MCF 10A (cell line): ENCODE measurements at places on chromosomes 16 and 17.

GRCh38 chr17:12421646-12422306 is 243.9 kb upstream of the MYOCD start:
- no peak for DNase-seq

GRCh38 chr17:15343749-15344148 is 2.4 kb upstream of the TEKT3 start:
- DNase-seq, result peak; percentile 22

- no peak for DNase-seq
Observed at GRCh38 chr16:11329071-11329491, 16.2 kb upstream of the RMI2 start.

GRCh38 chr16:50697881-50698767 is 4.7 kb downstream of the NOD2 start:
- DNase-seq, result peak; percentile 81

DNA sequence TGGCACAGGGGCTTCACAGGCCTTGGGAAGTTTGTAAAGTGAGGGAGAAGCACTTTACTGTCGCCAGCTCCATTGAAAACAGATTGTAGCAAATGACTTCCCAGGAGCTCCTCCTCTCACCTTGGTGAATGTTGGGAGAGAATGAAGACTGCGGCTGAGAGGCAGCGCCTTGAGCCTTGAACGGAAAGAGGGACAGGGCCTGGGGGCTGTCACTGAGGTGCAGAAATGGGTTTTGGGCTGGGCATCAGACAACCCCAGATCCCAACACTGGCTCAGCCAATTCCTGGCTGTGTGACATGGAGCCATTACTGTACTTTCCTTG is 603 bp upstream of the MRTFB start:
- peak; percentile 4 for DNase-seq

- DNase-seq, result no peak
Observed at GRCh38 chr16:90041896-90042473, 22.7 kb upstream of the DBNDD1 start.

GRCh38 chr17:59105852-59106462 is 723 bp downstream of the TRIM37 start:
- DNase-seq, result peak; percentile 68

- DNase-seq, result no peak
Observed at GRCh38 chr17:7186241-7186640, 7.1 kb upstream of the ASGR1 start.

DNA sequence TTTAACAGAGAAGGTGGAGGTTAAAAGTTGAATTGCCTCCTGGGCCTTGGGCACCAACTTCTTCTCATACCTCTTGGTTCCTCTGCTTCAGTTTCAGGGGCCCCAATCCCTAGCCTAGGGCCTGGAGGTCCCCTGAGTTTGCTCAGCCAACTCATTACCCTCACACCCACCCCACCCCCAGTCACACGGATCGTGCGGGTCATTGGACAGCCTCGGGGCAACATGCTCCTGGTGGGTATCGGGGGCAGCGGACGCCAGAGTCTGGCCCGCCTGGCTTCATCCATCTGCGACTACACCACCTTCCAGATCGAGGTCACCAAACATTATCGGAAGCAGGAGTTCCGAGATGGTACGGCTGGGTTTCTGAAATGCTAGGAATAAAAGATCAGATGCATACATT is 36.0 kb upstream of the KDM6B start:
- no peak for DNase-seq

DNA sequence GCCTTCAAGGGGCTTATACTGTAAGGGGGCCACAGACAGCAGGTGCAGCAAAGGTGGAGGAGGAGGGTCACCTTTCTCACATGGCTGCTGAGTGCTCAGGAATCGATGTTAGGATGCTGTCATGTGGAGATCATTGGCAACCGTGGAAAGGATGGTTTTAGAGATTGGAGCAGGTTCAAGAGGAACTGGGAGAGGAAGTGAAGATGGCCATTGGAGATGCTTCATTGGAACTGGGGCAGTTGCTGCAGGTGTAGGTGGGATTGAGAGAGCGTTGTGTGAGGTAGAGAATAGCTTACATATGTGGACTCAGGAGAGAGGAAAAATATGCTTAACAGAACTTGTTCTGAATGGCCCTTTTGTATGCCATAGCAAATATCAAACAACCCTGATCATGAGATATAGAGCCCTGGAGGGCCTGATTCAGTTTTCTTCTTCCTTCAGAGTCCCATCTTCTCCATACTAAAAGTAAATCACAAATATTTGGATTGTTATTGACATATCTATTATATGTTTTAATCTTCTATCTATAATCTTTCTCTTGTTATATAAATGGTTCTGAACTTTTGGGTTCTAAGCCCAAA is 40.8 kb downstream of the LDHD start:
- DNase-seq, result no peak

GRCh38 chr17:1743088-1743439 is 393 bp downstream of the SERPINF2 start:
- no peak for DNase-seq

DNA sequence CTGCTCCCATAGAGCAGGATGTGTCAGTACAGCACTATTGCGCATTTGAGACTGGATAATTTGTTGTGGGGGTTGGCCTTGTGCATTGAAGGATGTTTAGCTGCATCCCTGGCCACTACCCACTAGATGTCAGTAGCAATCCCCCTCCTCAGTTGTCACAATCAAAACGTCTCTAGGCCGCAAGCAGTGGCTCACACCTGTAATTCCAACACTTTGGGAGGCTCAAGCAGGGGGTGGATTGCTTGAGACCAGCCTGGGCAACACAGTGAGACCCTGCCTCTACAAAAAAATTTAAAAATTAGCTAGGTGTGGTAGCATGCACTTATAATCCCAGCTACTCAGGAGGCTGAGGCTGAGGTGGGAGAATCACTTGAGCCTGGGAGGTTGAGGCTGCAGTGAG is 48.4 kb downstream of the CENPV start:
- DNase-seq, result peak; percentile 39

- peak; percentile 2 for DNase-seq
Observed at GRCh38 chr16:61887903-61888302, 148.3 kb downstream of the CDH8 start.

DNA sequence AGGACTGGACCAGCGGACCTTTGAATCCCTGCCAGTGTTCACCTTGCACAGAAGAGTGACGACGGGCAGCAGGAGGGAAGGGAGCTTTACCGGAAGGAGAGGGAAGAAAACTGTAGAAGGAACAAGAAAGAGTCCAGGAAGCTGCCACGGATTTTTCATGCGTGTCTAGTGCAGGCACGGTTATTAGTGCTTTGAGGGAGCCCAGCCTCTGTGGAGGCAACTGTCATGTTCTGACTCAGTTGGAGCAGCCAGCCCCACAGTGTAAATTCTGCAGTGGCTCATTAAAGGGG is 6.5 kb upstream of the HOXB13 start:
- no peak for DNase-seq

DNA sequence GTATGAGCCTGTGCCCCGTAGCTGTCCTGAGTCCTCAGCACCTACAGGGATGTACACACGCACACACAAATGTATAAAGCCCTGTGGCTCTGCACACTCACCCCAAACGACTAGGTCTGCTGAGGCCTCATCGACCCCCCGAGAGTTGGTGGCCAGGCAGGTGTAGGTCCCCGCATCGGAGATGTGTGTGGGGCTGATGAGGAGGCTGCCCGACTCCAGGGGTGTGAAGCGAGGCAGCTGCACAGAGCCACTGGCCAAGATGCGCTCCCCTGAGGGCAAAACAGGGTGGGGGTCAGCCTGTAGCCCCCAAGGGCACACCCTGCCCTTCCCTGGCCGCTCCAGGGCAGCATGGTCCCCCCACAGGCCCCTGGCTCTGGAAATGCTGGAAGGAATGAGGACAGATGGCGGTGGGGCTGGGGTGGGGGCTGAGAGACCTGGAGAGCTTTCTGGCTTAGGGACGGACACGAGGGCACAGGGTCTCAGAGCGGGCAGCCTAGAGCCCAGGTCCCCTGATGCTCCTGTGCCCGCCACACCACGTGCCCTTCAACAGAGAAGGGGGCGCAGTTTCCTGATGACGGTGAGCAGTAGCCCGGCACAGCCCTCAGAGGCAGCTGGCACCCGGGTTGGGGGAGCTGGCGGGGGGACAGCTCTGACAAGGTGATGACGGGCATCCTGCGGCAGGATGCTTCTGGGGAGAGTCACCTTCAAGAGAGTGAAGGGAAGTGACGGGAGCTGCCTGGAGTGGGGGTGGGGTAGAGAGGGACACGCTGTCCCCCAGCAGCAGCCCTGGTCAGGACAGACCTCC is 119.8 kb upstream of the CDC42EP4 start:
- DNase-seq, result no peak

GRCh38 chr17:67021743-67022450 is 22.5 kb upstream of the CACNG1 start:
- DNase-seq, result no peak

- peak; percentile 74 for DNase-seq
Observed at GRCh38 chr17:12041312-12041711, 20.6 kb downstream of the MAP2K4 start.

- no peak for DNase-seq
Observed at GRCh38 chr16:20923876-20924275, 23.3 kb downstream of the LYRM1 start.

GRCh38 chr16:73232555-73233328 is 184.8 kb upstream of the ZFHX3 start:
- peak; percentile 28 for DNase-seq

- no peak for DNase-seq
Observed at GRCh38 chr16:85517563-85518179, 95.5 kb upstream of the GSE1 start.

- peak; percentile 35 for DNase-seq
Observed at GRCh38 chr16:68093816-68094613, 8.8 kb downstream of the NFATC3 start.

DNA sequence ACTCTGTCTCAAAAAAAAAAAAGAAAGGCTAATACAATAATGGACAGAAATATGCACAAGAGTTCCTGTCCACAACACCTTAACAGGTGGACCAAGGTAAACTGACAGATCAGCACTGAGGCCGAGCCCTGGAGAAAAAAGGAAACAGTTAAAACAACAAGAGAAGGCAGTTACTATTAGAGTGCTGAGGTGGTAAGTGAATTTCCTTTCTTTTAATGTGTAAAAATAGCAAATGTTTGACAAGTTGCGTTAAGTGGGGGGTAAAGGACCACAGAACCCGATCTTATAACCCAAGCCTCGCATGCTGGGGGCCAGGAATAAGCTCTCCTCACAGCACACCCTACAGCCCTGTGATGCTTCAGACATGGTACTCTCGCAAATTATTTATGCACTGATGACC is 24.8 kb downstream of the TXNDC11 start:
- DNase-seq, result no peak

GRCh38 chr16:72938795-72939164 is 109.1 kb downstream of the ZFHX3 start:
- DNase-seq, result peak; percentile 72

DNA sequence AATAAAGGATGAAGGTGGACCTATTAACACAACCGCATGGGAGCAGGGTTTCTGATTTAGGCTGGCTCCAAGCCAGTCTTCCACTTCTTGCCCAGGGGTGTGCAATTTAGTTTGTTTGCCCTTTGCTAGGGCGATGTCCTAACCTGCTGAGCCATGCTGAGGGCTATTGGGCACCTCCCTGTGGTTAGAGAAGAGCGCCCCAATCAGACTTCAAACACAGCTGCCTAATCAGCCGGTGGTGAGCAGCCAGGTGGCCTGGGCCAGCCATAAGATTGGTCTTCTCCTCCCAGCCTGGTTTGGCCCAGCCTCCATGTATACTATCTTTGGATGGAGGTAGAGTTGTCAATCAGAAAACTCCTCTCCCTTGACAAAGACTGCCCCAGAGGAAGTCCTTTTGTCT is 15.7 kb downstream of the TMEM94 start:
- DNase-seq, result no peak

- no peak for DNase-seq
Observed at GRCh38 chr17:33258296-33258695, 34.8 kb downstream of the ASIC2 start.

DNA sequence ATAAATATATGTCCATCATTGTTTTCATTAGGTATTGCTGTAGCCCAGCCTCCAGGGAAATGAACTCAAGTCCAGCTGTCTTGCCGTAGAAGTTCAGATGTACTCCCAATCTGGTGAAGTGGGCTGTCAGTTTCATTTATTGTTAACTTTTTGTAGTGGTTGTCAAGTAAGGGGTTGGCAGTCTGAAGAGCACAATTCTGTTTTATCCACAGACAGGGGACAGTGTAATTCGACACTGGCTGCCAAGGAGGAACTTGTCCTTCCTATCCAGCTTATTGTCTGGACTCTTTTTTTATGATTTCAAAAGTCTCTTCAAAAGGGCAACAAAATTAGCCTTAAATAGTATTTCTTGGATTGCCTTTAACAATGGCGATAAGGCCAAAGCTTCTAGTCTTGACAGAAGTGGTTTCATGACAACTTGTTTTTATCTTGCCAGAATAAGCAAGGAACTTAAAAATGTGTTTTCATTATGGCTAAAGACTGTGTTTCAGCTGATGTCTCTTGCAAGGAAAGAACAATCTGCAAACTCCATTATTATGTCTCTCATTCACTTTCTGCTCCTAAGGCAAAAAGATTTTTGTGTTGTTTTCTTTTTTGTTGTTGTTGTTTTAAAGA is 73.9 kb upstream of the TANC2 start:
- DNase-seq, result no peak

GRCh38 chr17:41520821-41521521 is 2.3 kb upstream of the KRT15 start:
- peak; percentile 55 for DNase-seq

GRCh38 chr17:48520631-48521079 is 10.2 kb downstream of the HOXB1 start:
- no peak for DNase-seq

- DNase-seq, result peak; percentile 77
Observed at GRCh38 chr16:31451681-31452351, 7.5 kb upstream of the ARMC5 start.

GRCh38 chr16:87000001-87000400 is 317.2 kb downstream of the C16orf95 start:
- DNase-seq, result no peak

DNA sequence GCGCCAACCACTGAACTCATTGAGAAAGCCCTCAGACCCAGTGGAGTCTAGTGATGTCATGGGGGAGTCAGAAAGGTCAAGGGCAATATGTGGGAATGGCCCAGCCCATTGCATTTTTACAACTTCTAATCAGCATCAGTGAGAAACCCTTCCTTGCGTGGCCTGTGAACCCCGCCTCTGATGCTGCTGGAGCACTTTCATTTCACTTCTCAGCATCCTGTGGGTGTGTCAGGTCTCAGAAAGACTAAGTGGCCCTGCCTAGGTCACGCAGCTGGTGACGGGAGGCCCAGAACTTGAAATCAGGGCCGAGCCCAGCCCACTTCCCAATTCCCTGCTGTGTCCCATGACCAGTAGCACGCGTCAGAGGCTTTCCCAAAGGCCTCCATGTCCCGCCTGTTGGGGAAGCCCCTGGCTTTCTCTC is 6.1 kb downstream of the DNAI2 start:
- no peak for DNase-seq

GRCh38 chr17:77382966-77383612 is 242.3 kb downstream of the SEC14L1 start:
- no peak for DNase-seq
